Lower leg skin (tissue), 4 donors: ENCODE measurements at places on chromosomes 12 and 14. TPM values are rescaled to one million over a fixed set of nuclear protein-coding genes. Genes with fewer than 3 reads are reported as not detected.

- no peak for DNase-seq
Measured at GRCh38 chr12:96810057-96810456, 97.0 kb upstream of the NEDD1 start.

DNA sequence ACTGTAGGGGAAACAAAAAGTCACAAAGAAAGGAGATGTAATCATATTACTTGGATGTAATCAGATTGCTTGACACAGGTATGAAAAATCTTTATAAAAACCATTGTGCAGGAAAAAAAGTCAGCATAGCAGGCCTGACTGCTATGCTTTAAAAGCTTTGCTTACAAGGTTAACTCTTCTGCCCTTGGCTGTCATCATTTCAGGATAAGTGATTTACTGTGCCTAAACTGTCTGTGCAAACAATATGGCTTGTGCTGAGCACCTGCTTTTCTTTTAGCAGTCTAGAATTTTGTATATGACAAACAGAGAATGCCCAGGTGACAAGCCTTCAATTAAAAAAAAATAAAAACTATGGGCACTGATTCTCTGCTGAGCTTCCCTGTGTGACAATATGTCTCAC, 63.8 kb upstream of the PLEKHG7 start:
- no peak for DNase-seq

GRCh38 chr14:104799244-104800014, 1.5 kb upstream of the ZBTB42 start:
- no peak for DNase-seq

KCNH5 gene
- 0.03 TPM for total RNA-seq

- no peak for DNase-seq
Measured at GRCh38 chr12:64082866-64083268, 139.2 kb downstream of the KICS2 start.

DNA sequence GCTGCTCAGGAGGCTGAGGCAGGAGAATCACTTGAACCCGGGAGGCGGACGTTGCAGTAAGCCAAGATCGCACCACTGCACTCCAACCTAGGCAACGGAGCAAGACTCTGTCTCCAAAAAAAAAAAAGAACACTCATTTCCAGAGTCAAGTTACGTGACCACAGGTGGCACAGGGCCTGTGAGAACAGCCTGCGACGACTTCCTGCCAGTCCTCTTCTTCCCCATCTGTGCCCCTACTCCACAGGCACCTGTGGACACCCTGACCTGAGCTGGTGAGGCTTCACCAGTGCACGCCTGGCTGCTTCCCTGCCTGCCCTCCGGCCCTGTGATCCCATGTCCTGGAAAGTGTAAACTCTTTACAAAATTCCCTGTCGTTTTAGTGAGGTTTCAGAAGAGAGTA, 77.7 kb downstream of the PPP2R5C start:
- no peak for DNase-seq

DNA sequence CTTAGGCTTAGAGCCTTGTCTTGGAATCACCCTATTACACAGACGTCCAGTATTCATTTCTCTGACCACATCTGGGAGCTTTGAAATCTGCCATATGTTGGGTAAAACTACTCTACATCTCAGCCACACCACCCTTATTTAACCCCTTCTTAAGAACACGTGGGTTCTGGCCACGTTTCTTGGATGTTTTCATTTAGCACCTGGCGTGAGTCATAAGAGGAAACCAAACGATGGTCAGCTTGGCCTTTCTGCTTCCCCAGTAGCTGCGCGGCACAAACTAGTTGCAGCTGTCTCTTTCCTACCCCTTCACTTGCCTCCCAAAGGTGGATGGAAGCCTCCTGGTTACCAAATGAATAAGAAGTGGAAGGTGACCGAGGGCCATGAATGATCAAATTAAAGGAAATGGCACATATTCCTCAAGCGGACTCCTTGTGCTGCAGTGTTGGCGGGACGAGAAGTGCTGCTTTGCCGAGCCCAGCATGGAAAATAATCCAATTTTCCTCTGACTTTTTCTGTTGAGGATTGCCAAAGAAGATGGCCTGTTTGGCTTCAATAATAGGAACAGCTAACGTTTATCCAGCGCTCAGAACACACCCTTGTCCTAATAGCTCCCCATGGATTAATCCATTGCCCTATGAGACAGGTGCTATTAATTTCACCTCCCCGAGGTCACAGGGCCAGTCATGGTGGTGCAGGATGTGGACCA, 154.1 kb downstream of the ZNF664 start:
- no peak for DNase-seq

DNA sequence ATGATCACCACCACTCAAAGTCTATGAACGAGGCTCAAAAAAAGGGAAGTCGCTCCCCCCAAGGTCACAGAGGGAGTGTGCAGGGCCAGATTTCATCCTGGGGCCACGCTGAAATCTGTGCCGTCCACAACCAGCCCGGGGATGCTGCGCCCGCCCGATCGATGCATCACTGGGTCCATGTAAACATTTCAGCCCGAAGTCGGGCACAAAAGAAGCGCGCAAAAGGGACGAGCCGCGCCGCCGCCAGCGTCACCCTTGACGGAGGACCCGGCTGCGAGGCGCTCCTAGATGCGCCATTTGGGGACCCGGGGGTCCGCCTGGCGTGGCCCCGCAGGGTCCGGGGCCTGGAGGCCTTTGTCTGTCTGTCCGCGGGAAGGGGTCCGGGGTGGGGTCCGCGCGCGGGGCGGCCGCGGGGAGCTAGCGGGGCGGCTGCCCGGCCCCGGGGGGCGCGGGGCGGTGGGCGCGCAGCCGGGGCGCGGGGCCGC, 503 bp downstream of the FBXO21 start:
- DNase-seq, result no peak
